ENCODE measurements at places on chromosomes 3 and 15. TPM values are rescaled to one million over a fixed set of nuclear protein-coding genes. Genes with fewer than 3 reads are reported as not detected.

Gene TCF12
- 55.5 TPM for total RNA-seq

Gene LMAN1L
- total RNA-seq = 0.27 TPM

Gene CFAP100
- total RNA-seq = not detected

Gene GRK7
- not detected for total RNA-seq

Gene GP9
- not detected for total RNA-seq

Gene CHST13
- total RNA-seq = not detected

Data from activated naive CD4-positive, alpha-beta T cell treated with anti-CD3 and anti-CD28 coated beads, Interleukin-2, amount 50 U/mL, for 72 hours (primary cell).